ENCODE measurements at places on chromosomes 7 and 10.

DNA sequence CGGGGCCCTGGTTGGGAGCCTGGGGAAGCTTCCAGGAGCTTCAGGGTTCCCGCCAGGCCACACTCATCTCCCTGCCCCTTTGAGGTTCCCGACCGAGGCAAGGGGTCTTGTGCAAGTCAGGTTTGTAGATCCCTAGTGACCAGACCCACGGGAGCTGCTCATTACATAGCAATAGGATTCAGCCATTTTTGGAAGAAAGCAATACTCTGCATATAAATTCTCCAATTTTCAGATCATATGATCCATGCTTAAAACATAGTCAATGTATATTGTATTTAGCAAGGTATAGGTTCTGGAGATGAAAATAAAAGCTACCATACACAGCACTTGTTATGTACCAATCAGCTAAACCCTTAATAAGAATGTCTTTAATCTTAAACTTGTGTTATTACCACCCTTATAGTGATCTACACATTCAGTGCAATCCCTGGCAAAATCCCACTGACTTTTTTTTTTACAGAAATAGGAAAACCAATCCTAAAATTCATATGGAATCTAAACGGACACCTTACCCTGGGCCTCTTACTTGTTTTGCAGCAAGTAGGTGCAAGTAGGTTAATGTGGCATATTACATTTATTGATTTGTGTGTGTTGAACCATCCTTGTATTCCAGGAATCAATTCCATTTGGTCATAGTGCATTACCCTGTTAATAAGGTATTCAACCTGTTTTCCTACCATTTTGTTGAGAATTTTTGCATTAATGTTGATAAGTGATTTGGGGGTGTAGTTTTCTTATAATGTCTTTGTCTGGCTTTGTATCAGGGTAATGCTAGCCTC lies 13.8 kb upstream of the FKBP9 start:
- no peak for DNase-seq

GRCh38 chr7:155191901-155192478 lies 105.7 kb upstream of the INSIG1 start:
- no peak for DNase-seq

- no peak for DNase-seq
Measured at GRCh38 chr10:96075977-96076376, 32.6 kb downstream of the CCNJ start.

DNA sequence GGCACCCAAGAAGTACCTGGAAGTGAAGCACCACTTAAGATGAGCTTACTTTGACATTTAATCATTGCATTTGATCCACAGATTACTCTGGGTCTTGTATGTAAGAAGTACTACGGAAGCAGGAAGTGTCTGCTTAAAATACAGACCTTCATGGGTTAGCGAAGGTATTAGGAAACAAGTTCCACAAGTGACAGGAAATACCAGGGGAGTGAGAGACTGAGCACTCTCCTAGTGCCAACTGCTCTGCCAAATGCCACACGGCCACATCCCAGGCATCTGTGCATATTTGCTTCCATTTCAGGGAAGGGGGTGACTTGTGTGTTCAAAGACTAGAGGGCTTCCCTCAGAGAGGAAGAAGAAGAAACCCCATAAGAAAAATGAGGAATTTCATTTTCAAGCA lies 57.2 kb upstream of the ANK3 start:
- DNase-seq, result no peak

- no peak for DNase-seq
Measured at GRCh38 chr7:38178695-38179344, 775 bp downstream of the STARD3NL start.

GRCh38 chr7:35817930-35818329 lies 17.1 kb downstream of the SEPTIN7 start:
- DNase-seq, result no peak

- no peak for DNase-seq
Measured at GRCh38 chr7:16929146-16929762, 47.5 kb upstream of the AGR3 start.

DNA sequence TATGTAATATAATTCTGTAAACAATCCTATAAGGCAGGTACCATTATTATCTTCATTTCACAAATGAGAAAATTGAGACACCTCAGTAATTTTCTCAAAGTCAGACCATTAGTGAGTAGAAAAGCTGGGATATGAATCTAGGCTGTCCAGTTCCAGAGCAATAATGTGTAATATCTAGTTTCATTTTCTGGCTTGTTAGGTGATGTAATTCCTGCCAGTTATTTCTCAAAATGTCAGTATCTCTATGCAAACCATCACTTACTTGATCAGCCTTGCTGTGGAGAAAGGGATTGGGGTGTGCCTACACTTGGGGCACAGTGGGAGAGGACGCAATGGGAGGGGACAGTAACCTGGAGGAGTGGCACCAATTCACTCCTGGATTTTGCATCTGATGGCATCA lies 157.5 kb downstream of the LYZL1 start:
- DNase-seq, result no peak
